ENCODE measurements at places on chromosomes 2 and 18. TPM values are rescaled to one million over a fixed set of nuclear protein-coding genes. Genes with fewer than 3 reads are reported as not detected.

DNA sequence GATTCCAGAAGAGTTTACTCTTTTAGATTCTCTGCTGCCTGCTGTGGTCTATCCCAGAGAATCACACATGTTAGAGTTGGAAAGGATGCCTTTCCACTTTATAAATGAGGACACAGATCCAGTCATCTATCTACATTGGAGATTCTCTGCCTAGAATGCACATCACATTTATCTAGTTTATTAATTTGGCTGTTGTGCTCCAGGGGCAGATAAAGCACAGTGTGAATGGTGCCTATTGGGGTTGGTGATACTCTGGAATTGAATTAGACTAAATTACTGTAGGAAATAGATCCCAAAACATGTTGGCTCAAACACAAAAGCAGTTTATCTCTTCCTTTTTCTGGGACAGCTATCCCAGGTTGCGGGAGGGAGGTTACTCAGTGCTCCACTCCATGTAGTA is 14.9 kb downstream of the SIX2 start:
- DNase-seq: no peak

Gene POTEJ
- total RNA-seq: not detected

GRCh38 chr2:104744537-104744936 is 109.4 kb upstream of the POU3F3 start:
- DNase-seq: no peak

GRCh38 chr2:190763901-190764514 is 115.1 kb downstream of the NAB1 start:
- no peak for DNase-seq

Gene DNPEP
- 73.2 TPM for total RNA-seq

Gene MYO3B
- total RNA-seq: not detected

DNA sequence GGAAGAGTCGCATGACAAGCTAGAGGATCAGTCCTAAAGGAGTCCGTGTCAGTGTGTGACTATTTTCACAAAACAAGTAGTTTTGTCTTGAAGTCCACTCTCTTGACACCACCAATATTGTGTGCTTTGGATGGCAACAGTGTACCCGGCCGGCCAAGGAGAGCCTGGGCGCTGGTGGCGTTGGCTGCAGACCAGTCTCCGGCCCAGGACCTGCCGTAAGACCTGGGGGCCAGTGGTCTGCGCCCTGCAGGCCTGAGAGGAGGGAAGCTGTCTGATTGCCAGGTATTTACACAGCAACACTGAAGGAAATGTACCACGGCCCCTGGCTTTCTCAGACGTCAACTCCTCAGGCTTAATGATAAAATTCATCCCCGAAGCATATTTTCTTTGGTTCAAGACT is 472.4 kb upstream of the SALL3 start:
- DNase-seq: peak; percentile 80

Gene ASB18
- total RNA-seq: not detected

Gene SPRED2
- total RNA-seq: 44.4 TPM

Gene ZNF396
- 1.9 TPM for total RNA-seq

DNA sequence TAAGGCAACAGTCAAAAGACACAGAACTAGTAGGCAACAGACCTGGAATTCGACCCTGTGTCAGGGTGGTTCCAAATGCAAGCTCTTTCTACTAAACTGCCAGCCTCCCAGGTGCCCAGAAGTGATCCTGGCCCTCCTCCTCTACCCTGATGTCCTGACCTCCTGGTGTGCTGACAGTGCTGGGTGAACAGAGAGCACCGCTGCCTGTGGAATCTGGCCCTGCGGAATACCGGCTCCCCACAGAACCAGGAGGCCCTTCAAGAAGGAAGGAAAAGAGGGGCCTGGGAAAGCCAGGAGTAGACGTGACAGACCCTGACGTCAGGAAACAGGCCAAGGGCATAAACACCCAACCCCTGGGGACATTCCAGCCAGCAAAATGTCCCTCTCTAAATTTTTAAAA is 120.3 kb downstream of the NOL10 start:
- peak; percentile 42 for DNase-seq

Gene GPR39
- 0.42 TPM for total RNA-seq

- no peak for DNase-seq
Measured at GRCh38 chr2:169222665-169223064, 139.7 kb downstream of the LRP2 start.

Gene CTLA4
- not detected for total RNA-seq

DNA sequence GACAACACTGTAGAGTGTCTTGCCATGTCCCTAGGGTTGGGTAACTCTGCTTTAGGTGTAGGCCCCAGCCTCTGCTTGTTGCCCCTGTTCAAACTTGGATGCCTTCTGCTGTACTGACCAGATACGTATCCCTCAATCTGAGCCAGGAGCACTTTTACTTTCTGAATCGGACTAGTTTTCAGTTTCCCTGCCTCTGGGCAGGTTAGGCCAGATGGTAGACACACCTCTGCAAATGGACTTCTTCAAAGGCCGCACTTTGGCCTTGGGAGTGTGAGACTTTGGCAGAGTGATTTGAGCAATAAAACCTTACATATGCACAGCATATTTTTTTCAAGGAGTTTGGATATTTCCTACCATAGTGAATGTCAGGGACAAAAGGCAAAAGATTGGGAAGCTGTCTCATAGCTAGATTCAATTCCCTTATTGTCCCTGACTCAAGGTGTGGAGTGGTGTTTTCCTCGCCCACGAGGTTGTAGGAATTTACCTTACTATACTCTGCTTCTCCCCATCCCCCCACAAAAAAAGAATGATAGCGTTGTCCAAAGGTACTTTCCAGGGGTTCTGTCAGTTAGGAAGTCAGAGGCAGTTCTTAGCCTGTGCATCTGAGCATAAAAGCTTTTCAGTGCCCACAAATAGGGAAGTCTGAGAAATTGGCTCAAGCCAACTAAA is 15.3 kb upstream of the PARD3B start:
- no peak for DNase-seq

Gene ACVR1C
- total RNA-seq: 0.08 TPM
